ENCODE measurements at places on chromosomes 5 and 9.

- no peaks in the 10 kb centered on the region for H3K36me3 ChIP-seq
- no peaks in the 10 kb centered on the region for H3K4me1 ChIP-seq
- no peak overlapping the region for H3K27ac ChIP-seq
- DNase-seq = no peak
Measured at GRCh38 chr9:130199605-130200004, 27.4 kb downstream of the NCS1 start.

- no peak overlapping the region for H3K4me3 ChIP-seq
- H3K4me1 ChIP-seq = peaks cover 12% of the 10 kb centered on the region
- no peaks in the 10 kb centered on the region for H3K36me3 ChIP-seq
Measured at GRCh38 chr9:93357649-93358048, 93.8 kb upstream of the FAM120A start.

GRCh38 chr9:120770931-120771330 lies 22.3 kb downstream of the FBXW2 start:
- peaks cover 55% of the 10 kb centered on the region for H3K4me1 ChIP-seq
- peak overlapping the region; percentile 70 for H3K27ac ChIP-seq
- H3K36me3 ChIP-seq = peaks cover 64% of the 10 kb centered on the region
- H3K4me3 ChIP-seq = no peak overlapping the region

DNA sequence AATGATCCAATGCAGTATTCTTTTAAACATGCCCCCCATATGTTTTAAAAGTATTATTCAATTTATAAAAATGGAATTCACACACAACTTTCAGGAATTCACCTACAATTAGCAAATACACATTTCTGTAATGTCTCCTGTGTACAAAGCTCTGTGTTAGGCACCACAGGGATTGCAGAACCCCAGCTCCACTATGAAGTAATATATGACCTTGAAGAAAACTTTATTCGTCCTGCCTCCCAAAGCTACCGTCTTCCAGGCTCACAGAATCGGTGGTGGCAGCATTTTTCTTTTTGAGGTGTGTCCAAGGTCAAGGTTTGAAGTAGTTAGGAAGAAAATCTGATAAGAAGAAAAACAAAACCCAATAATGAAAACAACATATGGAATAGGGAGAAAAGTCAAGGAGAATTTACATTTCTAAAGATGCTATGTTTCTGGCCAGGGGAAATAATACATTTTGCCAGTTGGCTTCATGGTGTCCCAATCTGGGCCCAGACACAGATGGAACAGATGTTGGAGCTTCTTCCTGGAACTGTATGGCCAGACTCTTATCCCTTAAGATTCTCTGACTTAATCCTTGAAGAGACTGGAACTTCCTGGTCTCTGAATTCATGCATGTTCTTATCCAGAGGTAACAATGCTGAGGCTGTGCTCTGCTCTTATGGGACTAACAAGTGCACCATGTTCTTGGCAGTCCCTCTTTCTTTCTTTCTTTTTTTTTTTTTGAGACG lies 22.0 kb upstream of the LVRN start:
- DNase-seq = no peak
- H3K36me3 ChIP-seq = no peaks in the 10 kb centered on the region
- H3K4me3 ChIP-seq = no peak overlapping the region

DNA sequence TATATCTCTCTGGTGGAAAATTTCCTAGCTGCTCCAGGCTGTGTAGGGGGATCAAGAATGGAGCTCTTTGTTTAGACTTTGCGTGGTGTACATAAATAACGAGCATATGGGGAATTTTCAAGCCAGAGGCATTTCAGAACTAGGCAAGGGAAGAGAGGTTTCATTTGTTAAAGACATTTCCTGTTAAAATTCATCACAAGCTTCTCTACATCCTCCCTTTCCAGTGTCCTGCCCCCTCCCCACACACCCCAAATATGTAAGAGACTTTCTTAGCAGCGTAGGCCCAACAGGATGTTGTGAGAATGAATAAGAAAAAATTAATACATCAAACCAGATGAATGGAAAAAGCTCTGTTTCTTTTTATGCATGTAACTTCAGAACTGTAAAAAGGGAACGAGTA lies 150.3 kb downstream of the GPBP1 start:
- no peak overlapping the region for H3K27ac ChIP-seq
- DNase-seq = no peak
- peaks cover 8% of the 10 kb centered on the region for H3K4me1 ChIP-seq
- no peak overlapping the region for H3K4me3 ChIP-seq
- no peaks in the 10 kb centered on the region for H3K36me3 ChIP-seq

DNA sequence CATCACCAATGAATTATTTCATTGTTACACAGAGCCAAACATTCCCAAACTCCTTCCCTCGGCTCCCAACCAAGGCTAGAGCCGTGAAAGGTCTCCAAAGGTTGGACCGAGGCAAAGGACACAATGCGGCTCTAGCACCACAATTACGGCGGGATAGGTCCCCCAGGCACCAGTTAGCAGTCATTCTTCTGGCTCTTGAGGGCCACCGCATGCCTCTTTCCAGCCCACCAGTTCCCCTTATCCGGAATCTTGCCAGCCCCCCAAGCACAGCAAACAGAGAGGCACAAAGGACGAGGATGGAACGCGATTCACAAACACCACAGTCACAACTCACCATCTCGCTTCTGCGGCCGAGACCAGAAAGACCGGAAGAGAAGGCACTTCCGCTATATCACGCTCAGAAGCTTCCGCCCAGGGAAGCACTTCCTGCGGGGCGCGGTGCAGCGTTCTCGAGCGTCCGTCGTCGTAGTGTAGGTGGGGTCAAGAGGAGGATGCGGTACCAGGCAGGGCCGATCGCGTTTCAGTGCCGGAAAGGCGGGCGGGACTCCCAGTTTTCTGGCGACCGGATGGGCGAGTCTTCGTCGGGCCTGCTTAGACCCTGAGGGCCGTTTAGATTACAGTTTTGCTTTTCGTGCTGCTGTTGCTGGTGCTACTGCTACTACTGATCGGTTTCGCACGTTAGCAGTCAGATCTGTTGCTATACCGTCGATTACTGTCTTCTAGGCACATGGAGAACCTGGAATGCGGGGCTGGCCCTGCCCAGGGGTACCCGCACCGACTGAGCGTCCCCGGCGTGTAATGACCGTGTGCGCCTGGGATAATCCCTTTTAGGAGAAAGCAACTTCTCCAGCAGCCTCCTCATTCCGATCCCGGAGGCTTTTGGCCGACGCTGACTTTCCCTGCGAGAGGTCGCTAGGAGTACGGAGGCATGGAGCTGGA lies at the start of gene RPL37:
TSS of gene RPL37 (minus strand) at position 374 of the 939 bp plus-strand sequence. CDS start at position 337, 37 bp downstream.
- H3K27me3 ChIP-seq = no peaks in the 10 kb centered on the region
- peak; percentile 94 for DNase-seq
- peaks cover 67% of the 10 kb centered on the region for H3K4me1 ChIP-seq
- peak within 1 kb of the TSS; percentile 98 for H3K27ac ChIP-seq
- H3K4me3 ChIP-seq = peak within 1 kb of the TSS; percentile 99
- peaks cover 54% of the 10 kb centered on the region for H3K36me3 ChIP-seq

GRCh38 chr9:132171702-132172101 lies 9.8 kb downstream of the NTNG2 start:
- DNase-seq = no peak
- peaks cover 19% of the 10 kb centered on the region for H3K27me3 ChIP-seq
- H3K36me3 ChIP-seq = no peaks in the 10 kb centered on the region
- peaks cover under 1% of the 10 kb centered on the region for H3K4me1 ChIP-seq
- H3K27ac ChIP-seq = no peak overlapping the region

DNA sequence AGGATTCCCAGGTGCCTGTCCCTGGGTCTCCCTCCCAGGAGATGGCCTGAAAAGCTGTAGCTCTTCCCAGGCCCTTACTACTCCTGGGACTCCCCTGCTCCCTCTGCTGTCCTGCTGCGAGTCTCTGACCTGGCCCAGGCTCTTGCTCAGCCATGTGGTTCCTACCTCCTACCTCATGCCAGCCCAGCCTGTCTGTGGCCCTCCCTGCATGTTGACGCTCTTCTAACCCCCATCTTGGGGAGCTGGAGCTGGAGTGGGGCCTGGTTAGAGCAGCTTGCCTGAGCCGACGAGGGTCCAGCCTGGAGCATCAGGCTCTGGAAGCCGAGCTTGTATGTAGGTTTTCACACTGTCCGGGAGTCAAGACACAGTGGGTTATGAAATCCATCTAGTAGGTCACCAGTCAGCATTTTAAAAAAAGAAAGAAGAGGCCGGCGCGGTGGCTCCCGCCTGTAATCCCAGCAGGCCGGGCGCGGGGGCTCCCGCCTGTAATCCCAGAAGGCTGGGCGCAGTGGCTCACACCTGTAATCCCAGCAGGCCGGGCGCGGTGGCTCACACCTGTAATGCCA lies 244.4 kb downstream of the FANCC start:
- no peak for DNase-seq
- no peak overlapping the region for H3K27ac ChIP-seq
- H3K4me3 ChIP-seq = no peak overlapping the region
- no peaks in the 10 kb centered on the region for H3K4me1 ChIP-seq
- H3K27me3 ChIP-seq = no peaks in the 10 kb centered on the region

GRCh38 chr9:111909444-111909843 lies 12.8 kb downstream of the UGCG start:
- H3K27me3 ChIP-seq = no peaks in the 10 kb centered on the region
- no peak for DNase-seq
- no peak overlapping the region for H3K4me3 ChIP-seq
- H3K27ac ChIP-seq = no peak overlapping the region
- peaks cover 26% of the 10 kb centered on the region for H3K36me3 ChIP-seq
- peaks cover 40% of the 10 kb centered on the region for H3K4me1 ChIP-seq

- peaks cover 11% of the 10 kb centered on the region for H3K36me3 ChIP-seq
- H3K4me1 ChIP-seq = peaks cover 38% of the 10 kb centered on the region
- no peak overlapping the region for H3K4me3 ChIP-seq
- H3K27me3 ChIP-seq = no peaks in the 10 kb centered on the region
- H3K27ac ChIP-seq = no peak overlapping the region
Measured at GRCh38 chr9:125650271-125650737, 56.7 kb downstream of the MAPKAP1 start.

DNA sequence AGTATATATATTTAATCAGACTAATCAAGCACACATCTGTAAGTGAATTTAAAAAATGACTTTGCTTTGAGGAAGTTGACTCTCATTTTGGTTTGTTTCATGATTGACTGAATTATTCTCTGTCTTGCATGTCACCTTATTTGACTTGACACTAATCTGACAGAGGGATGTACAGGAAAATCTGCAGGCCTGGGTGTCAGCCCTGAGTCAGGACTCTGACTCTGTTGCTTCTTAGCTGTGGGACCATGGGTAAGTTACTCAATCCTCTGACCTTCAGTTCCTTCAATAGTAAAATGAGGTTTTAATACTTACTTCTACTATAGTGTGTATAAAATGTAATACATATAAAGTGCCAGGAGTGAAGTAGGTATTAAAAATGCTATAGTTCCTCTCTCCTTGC lies 415.9 kb downstream of the ARHGEF28 start:
- DNase-seq = no peak
- no peaks in the 10 kb centered on the region for H3K36me3 ChIP-seq
- no peak overlapping the region for H3K27ac ChIP-seq
- H3K4me3 ChIP-seq = no peak overlapping the region
- no peaks in the 10 kb centered on the region for H3K4me1 ChIP-seq

DNA sequence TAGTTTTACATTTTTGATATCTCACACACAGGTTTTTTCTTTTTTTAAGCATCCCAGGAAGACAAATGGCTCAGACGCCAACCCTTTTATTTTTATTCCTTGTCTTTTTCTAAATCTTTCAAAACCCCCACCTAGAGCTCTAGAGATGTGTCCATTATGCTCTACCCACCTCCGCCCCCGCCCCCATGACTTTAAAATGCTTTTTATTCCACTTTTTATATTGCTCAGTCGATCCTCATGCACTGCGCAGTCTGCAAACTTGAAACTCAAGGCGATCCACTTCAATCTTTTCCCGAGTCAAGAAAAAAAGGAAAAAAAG lies 411 bp upstream of the MAT2B start:
- no peaks in the 10 kb centered on the region for H3K27me3 ChIP-seq
- H3K4me1 ChIP-seq = peaks cover 34% of the 10 kb centered on the region
- peaks cover 19% of the 10 kb centered on the region for H3K36me3 ChIP-seq
- H3K4me3 ChIP-seq = peak overlapping the region; percentile 96

GRCh38 chr5:80607832-80608231 lies 37.8 kb upstream of the ANKRD34B start:
- H3K4me1 ChIP-seq = peaks cover 3% of the 10 kb centered on the region
- H3K36me3 ChIP-seq = peaks cover 7% of the 10 kb centered on the region
- H3K4me3 ChIP-seq = no peak overlapping the region
- H3K27me3 ChIP-seq = no peaks in the 10 kb centered on the region
- H3K27ac ChIP-seq = no peak overlapping the region

GRCh38 chr5:36723912-36724311 lies 117.5 kb downstream of the SLC1A3 start:
- peaks cover 5% of the 10 kb centered on the region for H3K27me3 ChIP-seq
- no peak overlapping the region for H3K27ac ChIP-seq
- no peaks in the 10 kb centered on the region for H3K36me3 ChIP-seq
- no peak for DNase-seq
- H3K4me1 ChIP-seq = peaks cover 6% of the 10 kb centered on the region
- no peak overlapping the region for H3K4me3 ChIP-seq

DNA sequence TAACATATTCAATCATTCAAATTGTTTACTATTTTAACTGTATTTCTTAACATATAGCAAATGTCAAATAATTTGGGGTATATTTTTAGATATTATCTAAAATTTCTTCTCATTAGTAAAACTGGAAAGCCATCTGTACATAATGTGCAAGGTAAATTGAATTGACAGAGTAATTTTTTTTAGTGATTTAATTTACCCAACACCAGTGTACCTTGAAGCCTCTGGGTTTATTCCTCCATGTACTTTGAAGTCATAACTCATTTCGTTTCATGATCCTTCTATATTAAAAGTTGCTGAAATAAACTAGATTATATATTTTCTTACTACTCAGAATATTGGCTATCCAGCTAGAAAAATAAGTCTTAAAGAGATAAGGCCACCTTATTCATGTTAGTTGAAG lies 674.9 kb downstream of the PRR16 start:
- H3K4me3 ChIP-seq = no peak overlapping the region
- DNase-seq = no peak
- H3K36me3 ChIP-seq = no peaks in the 10 kb centered on the region
- no peak overlapping the region for H3K27ac ChIP-seq
- no peaks in the 10 kb centered on the region for H3K4me1 ChIP-seq

- no peak for DNase-seq
- H3K4me3 ChIP-seq = no peak overlapping the region
- H3K36me3 ChIP-seq = peaks cover 23% of the 10 kb centered on the region
- H3K27me3 ChIP-seq = no peaks in the 10 kb centered on the region
- no peaks in the 10 kb centered on the region for H3K4me1 ChIP-seq
Measured at GRCh38 chr9:136517012-136517743, 28.7 kb downstream of the NOTCH1 start.

GRCh38 chr9:105319202-105319813 lies 74.9 kb downstream of the SLC44A1 start:
- DNase-seq = no peak
- no peak overlapping the region for H3K27ac ChIP-seq

DNA sequence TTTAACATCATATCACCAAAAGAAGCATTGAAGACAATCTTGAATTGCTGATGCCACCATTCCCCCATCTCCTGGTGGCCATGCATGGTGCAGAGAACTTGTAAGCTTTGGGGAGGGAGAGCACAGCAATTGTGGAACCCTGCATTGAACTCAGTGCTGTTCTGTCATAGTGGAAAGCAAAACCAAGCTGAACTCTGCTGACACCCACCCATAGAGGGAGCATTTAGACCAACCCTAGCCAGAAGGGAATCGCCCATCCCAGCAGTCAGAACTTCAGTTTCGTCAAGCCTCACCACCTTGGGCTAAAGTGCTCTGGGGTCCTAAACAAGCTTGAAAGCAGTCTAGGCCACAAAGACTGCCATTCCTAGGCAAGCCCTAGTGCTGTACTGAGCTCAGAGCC lies 37.4 kb upstream of the RUSC2 start:
- H3K27me3 ChIP-seq = peaks cover 27% of the 10 kb centered on the region
- no peaks in the 10 kb centered on the region for H3K36me3 ChIP-seq
- no peak overlapping the region for H3K4me3 ChIP-seq
- H3K4me1 ChIP-seq = no peaks in the 10 kb centered on the region

GRCh38 chr5:90909101-90909503 lies 350.5 kb downstream of the ADGRV1 start:
- H3K4me1 ChIP-seq = no peaks in the 10 kb centered on the region
- no peak for DNase-seq
- no peak overlapping the region for H3K27ac ChIP-seq
